Activated CD4-positive, alpha-beta memory T cell treated with anti-CD3 and anti-CD28 coated beads for 36 hours (primary cell): ENCODE measurements at places on chromosomes 1 and 21. TPM values are rescaled to one million over a fixed set of nuclear protein-coding genes. Genes with fewer than 3 reads are reported as not detected.

NCF2 gene
- 6.6 TPM for total RNA-seq

PITHD1 gene
- total RNA-seq = 69.0 TPM

DNA sequence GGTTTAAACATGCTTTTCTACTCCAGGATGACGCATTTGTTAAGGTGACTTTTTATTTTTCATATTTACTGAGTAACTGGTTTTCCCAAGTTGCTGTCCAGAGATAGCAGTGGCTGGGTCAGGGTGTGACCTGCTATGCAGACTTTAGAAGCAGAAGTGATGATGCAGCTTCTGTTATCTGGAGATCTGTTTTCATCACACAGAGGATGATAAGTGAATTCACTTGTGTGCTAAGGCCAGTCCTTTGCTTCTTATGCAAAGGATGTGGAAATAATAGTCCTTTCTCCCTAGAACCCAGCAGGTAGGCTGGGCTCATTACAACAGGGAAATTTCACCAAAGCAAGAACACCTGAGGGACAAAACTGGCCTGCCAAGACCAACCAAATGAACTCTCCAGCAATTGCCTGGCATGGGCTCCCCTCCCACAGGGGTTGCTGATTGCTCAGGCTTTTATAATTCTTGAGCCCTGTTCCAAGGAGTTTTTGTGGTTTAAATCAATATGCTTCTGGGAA lies 97.8 kb upstream of the LPGAT1 start:
- DNase-seq = no peak

- DNase-seq = peak; percentile 49
Measured at GRCh38 chr1:32393832-32394140, 455 bp downstream of the BSDC1 start.

DNA sequence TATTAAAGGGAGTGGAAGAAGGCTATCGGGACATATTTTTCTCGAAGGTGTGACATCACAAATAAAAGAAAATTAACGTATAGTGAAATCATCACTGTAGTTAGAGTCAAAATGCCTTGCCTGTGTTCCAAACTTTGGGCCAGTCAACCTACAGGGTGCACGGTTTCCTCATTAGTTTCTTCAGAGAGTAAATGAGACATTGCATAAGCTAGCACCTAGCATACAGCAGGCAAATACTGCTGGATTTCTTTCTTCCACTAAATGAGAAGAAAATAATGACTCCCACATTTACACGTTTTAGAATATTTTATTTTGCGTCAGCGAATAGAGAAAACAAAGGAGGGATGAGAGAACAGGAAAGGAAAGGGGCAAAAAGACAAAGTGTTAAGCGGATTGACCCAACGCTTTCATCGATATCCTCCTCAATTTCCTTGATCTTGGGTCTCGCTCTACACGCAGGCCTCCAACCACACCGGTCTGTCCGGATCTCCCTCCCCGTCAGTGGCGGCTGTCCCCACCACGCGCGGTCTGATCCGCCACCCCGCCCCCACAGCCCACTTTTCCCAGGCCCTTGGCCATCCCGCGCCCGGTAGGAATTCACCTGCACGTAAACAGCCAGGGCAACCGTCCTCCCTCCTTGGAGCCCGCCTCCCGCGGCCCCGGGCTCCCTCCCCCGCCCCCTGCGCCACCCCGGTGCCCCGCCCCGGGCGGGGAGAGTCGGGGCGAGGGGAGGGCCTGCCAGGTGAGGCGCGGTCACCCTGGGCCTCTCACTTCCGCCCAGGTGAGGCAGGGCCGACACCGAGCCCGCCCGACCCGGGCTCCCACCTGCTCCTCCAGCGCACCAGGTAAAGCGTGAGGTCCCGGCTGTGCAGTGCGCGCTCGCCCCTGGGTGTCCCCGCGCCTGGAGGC lies at the start of gene PATJ:
Gene PATJ, plus strand, starts transcription at position 770 of the 909 bp plus-strand sequence. CDS start 20,413 bp downstream, outside the sequence.
- DNase-seq = peak; percentile 74

SPRR1A gene
- total RNA-seq = not detected

DNA sequence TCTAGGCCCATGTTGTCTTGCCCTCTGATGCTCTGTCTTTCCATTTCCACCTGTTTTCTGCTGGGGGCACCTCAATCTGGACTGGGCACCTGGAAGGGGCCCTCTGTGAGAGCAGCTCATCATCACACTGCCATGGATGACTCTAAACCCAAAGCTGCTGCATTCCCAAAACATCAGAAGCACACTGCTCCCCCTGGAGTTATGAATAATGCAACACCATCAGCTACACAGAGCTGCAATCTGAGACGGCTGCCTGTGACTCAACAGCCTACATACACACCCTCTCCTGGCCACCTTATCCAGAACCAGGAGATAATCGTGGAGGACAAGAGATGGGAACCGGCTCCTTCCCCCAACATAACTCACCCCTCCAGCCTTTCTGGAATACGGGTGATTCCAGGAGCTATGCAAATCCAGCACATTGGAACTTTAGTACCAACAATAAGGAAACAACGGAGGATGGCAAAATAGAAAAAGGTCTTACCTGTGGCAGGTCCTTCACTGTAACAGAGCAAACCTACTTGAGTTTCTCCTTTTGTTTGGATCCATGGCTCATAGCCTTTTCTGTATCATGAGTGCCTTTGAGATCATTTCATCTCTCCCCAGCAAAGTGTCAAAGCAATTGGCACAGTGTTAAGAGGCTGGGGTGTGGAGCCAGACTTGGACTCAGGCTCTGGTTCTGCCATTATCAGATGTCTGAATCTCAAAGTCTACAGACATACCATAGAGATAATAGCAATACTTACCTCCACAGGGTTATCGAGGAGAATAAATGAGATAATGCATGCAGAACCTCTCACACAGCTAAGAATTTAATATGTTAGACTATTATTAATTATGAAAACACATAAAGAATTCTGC lies 29.3 kb downstream of the AK2 start:
- DNase-seq = peak; percentile 40

GRCh38 chr21:15496911-15497310 lies 232.9 kb upstream of the USP25 start:
- DNase-seq = no peak
